HS-27A (cell line): ENCODE measurements at places on chromosomes 6 and 20.

GRCh38 chr6:73308712-73309534, 45.2 kb downstream of the DPPA5 start:
- DNase-seq: no peak

- no peak for DNase-seq
These were observed 240.9 kb downstream of the PKHD1 start for GRCh38 chr6:51846531-51846930.

GRCh38 chr6:27495386-27496135, 22.7 kb upstream of the ZNF184 start:
- peak; percentile 90 for DNase-seq

- DNase-seq: no peak
These were observed 4.2 kb downstream of the CLIC5 start for GRCh38 chr6:46011188-46012085.

DNA sequence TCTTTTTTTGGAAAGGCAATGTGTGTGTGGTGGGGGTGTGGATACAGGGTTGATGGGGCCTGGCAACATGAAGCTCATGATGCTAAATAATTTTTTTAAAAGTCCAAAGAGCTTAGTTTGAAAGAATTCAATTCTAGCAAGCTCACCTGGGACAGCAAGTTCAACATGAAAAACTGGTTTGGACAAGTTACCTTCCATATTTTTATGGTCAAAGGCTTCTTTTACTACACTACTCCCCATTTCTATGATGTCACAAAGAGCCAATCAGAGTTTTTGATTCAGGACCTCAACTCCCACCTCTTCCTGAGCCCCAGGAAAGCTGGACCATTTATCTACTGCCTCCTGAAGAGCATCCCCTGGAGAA, 66.1 kb upstream of the CTNNBL1 start:
- no peak for DNase-seq

GRCh38 chr6:17156112-17156921, 54.5 kb downstream of the STMND1 start:
- peak; percentile 61 for DNase-seq

- peak; percentile 97 for DNase-seq
These were observed 47.4 kb downstream of the TGM2 start for GRCh38 chr20:38117635-38118034.

DNA sequence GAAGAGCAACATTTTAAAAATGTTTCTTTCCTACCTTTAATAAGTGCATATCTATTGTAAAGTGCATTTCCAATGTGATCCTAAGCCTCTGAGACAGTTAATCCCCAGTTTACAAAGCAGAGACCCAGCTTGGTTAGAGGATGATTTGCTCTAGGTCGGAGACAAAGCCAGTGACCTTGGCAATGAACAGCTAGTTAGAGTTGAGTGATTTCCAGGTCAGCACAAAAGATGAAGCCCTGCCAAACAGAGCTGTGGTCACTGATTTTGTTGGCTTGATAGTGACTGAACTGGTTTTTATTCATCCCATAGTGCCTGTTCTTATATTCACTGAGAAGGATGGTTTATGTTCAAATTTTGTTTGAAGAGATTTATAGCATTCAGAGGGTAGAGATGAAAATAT, 56.6 kb upstream of the CD83 start:
- no peak for DNase-seq

DNA sequence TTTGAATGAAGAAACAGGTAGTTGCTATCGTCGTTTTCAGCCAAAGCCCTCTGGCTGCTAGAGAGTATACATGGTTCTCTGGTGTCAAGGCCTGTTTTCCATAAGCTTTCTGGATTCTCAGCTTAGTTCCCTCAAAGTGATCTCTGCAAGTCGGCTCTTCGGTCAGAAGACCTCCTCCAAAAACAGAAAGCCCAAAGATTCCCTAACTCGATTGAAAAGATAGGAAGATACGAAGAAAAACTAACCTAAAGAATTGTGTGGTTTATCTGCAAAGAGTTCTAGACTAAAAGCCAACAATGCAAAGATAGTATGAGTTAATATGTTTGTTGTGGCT, 545 bp upstream of the ASCC3 start:
- DNase-seq: no peak

DNA sequence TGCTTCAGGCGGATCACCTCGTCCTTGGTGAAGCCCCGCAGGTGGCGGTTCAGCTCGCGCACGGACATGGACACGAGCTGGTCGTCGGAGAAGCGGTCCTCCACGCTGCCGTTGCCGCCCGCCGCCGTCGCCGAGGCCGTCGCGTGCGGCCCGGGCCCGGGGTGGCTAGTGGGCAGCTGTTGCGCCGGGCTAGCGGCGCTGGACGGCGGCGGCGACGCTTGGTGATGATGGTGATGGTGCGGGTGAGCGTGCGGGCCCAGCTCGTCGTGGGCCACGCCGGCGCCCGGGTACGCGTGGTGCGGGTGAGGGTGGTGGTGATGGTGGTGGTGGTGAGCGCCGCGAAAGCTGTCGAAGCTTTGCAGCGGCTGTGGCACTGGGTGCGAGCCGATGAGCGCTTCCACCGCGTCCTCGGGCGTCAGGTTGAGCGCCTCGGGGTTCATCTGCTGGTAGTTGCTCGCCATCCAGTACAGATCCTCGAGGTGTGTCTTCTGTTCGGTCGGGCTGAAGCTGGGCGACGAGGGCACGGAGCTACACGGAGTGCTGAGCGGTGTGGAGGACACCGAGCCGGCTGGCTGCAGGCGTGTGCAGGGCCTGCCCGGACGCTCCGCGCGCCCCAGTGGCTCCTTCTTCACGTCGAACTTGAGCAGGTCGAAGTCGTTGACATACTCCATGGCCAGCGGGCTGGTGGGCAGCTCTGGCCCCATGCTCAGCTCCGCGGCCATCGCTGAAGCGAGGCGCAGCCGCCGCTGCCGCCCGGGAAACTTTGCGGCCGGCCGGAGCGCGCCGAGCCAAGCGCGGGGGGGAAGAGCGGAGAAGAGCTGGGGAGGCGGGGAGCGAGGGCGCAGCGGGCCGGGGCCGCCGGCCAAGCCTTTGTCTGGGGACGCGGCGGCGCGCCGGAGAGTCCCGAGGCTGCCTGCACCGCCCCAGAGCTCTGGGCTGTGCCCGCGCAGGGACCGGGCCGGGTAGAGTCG, 622 bp downstream of the MAFB start:
- DNase-seq: no peak

DNA sequence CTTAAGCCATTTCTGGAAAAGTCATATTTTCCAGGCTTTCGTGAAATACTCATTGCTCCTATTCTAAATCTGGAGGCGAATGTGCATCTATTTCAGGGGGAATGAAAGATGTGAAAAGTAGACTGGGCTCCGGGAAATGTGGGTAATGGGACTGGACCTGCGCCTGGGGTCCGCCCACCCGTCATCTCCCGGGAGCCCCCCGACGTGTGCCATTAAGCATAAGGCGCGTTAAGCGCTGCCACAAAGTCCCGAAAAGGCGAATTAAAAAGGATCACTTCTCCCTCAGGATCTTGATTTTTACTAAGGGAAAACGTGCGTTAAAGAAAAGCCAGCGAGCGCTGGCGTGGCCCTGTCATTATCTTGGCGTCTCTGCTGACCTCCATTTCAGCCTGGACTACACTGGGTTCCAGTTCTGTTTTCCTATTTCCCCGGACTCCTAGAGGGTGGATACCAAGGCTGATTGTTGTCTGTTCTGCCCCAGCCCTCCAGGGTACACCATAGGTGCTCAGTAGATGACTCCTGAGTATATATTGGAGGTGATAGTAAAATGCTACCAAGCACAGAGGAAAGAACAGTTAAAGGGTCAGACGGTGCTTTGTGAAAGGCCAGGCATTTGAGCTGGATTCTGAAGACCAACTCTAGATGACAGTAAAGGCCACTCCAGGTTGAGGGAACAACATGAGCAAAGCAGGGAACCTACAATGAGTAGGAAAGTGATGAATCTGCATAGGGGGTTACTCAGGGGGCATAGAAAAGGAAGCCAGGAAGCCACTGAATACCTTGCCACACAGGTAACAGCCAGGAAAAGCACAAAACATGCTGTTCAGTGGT, 89.2 kb upstream of the ARID1B start:
- no peak for DNase-seq

DNA sequence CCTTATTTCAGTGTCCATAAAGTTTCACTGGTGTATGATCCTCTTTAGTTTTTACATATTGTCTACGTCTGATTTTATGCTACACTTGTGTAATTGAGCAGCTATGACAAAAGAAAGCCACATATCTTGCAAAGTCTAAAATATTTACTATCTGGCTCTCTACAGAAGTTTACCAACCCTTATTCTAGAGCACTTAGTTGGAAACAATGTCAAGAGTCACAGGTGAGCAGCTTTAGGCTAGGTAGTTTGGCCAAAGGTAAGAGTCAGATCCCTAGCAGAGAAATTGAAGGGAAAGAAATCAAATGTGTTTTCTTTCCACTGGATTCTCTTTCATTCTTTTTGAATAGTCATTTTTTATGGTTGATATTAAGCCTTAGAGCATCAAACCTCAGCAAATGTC, 34.7 kb upstream of the STXBP5 start:
- no peak for DNase-seq

GRCh38 chr6:156557911-156558259, 219.3 kb upstream of the ARID1B start:
- DNase-seq: no peak

DNA sequence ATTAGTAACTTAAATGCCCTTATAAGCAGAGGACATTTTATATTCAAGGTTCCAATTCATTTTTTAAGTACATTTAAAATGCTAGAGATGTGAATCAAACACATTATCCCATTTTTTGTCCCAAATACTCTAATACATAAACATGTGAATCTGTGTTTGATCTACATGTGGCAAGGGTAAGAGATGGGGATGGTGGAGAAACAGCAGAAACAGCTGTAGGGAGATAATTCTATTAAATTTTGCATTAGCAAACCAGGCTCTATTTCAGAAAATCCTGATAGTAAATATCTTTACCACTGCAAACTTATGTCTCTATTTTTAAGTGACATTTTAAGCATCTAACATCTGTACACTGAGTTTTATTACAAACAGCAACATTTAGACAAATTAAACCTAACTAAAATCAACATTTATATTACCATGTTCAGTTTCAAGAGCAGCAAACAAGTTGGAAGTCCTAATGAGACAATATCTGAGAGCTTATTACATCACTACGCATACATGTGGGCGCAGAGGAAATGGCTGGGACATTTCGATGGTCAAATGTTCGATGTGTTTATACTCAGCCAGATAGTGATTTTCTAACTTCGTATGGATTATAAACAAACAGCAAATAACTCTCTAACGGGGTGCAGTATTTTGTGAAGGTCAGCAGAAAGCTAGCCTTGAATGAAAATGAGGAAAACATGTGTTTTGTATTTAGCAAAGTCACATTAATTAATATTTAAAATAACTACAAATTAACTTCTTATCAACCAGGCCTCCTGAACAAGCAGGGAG, 165.1 kb downstream of the GJA1 start:
- no peak for DNase-seq

GRCh38 chr6:111447051-111447450, 36.0 kb downstream of the REV3L start:
- no peak for DNase-seq

DNA sequence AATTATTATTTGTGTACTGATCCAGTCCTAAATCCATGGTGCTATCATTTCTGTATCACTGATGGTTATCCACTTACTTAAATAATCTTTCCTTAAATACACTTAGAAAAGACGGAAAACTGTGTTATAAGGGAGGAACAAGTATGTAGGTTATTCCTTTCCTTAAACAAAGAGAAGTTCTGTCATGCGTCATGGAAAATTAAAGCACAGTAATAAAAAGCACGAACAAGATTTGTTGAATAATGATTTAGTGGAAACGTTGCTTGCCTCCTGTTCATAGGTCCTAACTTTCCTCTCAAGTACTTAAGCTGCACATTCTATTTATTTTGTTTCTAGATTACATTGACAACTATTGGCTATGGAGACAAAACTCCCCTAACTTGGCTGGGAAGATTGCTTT, 120.4 kb downstream of the KHDC1L start:
- no peak for DNase-seq

DNA sequence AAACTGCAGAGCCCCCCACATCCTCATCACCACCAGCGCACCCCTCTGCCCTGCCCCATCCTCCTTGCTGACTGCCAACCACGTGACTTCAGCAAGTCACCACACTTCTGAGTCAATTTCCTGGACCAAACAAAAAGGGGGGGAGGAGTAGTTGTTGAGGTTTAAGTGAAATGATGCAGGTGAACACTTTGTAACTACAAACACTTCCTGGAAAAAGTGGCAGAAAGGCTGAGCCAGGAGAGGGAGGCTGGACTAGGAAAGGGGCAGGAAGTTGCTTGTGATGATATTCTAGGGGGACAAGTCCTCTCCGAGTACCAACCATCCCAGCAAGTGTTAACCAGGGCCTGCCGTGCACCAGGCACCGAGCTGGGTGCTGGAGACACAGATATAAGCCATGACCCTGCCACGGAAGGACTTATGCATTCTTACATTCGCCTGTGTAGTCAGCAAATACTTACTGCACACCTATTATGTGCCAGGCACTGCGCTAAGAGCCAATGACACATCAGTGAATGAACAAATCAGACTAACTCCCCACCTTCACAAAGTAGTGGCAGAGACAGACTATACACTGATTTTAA, 67.3 kb downstream of the PREX1 start:
- DNase-seq: no peak

GRCh38 chr20:3744806-3745685, 12.6 kb downstream of the HSPA12B start:
- DNase-seq: no peak

DNA sequence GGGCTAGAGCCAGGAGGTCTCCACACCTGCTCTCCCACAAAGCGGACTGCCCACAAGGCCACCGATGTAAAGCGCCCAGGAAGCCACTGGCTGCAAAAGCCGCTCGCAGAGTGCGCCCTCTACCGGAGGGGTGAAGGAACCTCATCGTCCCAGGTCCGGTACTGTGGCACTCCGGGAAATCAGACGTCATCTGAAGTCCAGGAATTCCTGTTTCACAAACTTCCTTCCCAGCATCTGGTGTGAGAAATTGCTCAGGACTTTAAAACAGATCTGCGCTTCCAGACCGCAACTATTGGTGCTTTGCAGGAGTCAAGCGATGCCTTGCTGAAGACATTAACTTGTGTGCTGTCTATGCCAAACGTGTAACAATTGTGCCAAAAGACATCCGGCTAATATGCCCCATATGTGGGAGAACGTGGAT, 115.1 kb upstream of the ARID1B start:
- no peak for DNase-seq

- no peak for DNase-seq
These were observed 234.9 kb downstream of the ERMARD start for GRCh38 chr6:169986171-169986847.

DNA sequence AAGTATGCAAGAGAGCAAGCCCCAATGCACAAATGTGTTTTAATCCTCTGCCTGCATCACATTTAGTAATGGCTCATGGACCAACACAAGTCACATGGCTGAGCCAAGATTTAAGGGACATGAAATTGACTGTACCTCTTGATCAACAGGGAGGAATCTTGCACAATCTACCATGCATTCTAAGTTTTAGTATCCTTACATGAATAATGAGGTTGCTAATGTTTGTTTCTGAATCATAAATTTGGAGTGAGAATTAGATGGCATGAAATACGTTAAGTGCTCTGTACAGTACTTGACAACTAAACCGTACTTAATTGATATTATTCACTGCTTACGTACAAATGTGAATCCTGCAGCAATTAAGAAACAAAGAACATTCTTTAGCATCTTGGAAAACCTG, 553.8 kb upstream of the JAG1 start:
- DNase-seq: no peak

- DNase-seq: no peak
These were observed 881.1 kb downstream of the EPHA7 start for GRCh38 chr6:92538275-92538674.
